Fibroblast of lung (primary cell): ENCODE measurements at places on chromosomes 1 and 21. TPM values are rescaled to one million over a fixed set of nuclear protein-coding genes. Genes with fewer than 3 reads are reported as not detected.

The MRPL39 gene
- 34.5 and 43.9 TPM in 2 replicates for total RNA-seq

The RNF2 gene
- total RNA-seq = 18.2 and 19.7 TPM in 2 replicates

The CTTNBP2NL gene
- total RNA-seq = 11.0 and 18.5 TPM in 2 replicates

The LORICRIN gene
- not detected in 2 replicates for total RNA-seq

DNA sequence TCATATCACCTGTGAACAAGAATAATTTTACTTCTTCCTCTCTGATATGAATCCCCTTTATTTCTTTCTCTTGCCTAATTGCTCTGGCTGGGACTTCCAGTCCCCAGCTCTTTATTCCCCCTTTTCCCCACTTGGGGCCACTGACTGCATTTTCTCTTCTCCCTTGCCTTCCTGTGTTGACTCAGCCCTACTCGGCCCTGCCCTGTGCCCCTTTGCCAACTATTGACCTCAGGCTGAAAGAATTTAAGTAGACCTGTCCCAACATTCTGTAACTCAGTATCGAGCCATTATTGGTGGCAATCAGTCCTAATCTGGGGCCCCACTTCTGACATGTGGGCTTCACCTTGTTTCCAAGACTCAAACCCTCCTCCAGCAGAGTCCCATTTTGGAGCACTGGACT lies 60.6 kb upstream of the STUM start:
- no peaks in the 10 kb centered on the region for H3K4me1 ChIP-seq
- H3K4me3 ChIP-seq = no peak overlapping the region
- H3K36me3 ChIP-seq = no peaks in the 10 kb centered on the region
- DNase-seq = no peak

- H3K27ac ChIP-seq = no peak overlapping the region
- no peak for DNase-seq
- no peaks in the 10 kb centered on the region for H3K4me1 ChIP-seq
- H3K4me3 ChIP-seq = no peak overlapping the region
- no peaks in the 10 kb centered on the region for H3K27me3 ChIP-seq
Measured at GRCh38 chr1:181783208-181783607, 278.3 kb downstream of the ZNF648 start.

DNA sequence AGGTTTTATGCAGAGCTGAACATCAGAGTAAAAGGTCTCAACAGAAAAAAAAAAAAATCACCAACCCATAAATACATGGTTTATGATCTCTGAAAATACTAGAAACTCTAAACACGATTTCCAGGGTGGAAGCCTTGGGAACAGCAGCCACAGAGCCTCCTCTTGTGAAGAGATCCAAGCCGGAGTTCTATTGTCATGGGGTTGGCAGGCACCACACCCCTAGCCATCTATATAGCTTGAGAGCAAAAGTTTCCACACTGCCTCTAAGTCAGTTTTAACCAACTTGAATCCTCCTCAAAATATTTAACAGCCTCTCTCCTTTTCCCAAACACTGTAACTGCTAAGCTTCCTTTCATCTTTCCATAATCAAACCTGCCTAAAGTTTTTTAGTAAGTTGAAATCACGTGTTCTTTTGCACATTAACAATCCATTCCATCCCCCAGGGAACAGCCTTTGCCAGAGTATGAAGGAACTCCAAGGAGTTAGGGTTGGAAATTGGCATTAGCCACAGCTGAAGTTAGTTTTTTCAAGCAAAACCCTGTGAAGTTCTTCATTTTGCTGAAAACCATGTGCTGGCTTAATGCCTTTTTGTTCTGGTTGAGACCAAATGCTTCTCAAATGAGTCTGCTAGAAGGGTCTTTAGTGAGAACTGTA lies 13.8 kb upstream of the SEC16B start:
- DNase-seq = no peak
- H3K27me3 ChIP-seq = no peaks in the 10 kb centered on the region
- no peaks in the 10 kb centered on the region for H3K4me1 ChIP-seq
- peak overlapping the region; percentile 18 for H3K27ac ChIP-seq
- H3K4me3 ChIP-seq = peak overlapping the region; percentile 8

- H3K4me1 ChIP-seq = no peaks in the 10 kb centered on the region
- no peaks in the 10 kb centered on the region for H3K27me3 ChIP-seq
Measured at GRCh38 chr1:41222496-41222895, 19.6 kb downstream of the SCMH1 start.

DNA sequence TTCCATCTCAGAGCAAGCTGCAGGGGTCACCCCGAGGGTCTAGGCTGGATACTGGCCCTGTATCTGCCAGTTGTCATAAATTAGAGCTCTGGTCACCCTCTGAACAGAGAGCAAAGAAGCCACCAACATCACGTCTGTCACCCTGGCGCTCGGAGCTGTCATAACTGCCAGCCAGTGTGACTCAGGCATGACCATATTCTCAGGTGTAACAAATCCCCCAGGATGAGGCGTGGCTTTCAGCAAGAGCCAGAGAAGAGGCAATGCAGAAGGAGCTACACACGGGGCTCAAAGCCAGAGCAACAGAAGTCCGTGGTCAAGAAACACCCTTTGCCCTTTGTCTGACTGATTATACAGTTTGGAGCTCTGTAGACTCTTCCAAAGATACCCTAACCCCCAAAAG lies 40.0 kb downstream of the PRAMEF20 start:
- H3K27me3 ChIP-seq = no peaks in the 10 kb centered on the region
- no peaks in the 10 kb centered on the region for H3K36me3 ChIP-seq
- H3K4me3 ChIP-seq = no peak overlapping the region
- no peak overlapping the region for H3K27ac ChIP-seq

DNA sequence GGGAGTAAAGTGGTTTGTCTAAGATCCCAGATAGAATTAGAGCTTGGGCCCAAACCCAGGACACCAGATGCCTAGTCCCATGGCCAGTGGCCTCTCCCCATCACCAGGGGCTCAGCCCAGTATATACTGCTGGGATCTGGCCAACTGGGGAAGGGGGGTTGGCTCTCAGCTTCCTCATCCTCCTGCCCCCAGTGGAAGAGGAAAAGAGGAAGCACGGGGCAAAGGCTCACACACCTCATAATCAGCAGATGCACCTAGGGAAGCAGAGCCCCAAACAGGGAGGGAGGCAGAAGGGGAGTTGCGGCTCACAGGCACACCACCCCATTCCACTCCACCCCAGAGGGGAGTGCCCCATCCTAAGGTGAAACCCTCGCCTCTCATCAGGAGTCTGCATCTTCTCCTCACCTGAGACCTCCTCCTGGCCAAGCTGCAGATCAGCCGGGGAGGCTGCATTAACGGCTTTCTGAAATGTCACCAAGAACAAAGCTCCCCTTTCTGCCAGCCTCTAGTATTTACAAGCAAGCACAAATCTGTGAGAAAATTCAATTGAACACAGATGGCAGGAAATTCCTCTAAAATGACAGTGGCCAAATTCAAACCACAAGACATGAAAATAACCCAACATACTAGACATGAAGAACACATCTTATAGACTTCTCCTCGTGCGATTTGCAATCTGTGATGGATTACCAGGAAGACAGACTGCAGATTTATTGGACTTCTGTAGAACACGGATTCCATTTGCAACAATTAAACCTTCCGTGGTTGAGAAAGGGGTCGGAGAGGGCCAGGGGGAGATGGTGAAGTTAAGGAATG lies 82.8 kb downstream of the GLIS1 start:
- H3K27me3 ChIP-seq = peaks cover 10% of the 10 kb centered on the region
- no peak overlapping the region for H3K27ac ChIP-seq
- no peaks in the 10 kb centered on the region for H3K36me3 ChIP-seq
- peaks cover 4% of the 10 kb centered on the region for H3K4me1 ChIP-seq
- H3K4me3 ChIP-seq = no peak overlapping the region
- peak; percentile 60 for DNase-seq

DNA sequence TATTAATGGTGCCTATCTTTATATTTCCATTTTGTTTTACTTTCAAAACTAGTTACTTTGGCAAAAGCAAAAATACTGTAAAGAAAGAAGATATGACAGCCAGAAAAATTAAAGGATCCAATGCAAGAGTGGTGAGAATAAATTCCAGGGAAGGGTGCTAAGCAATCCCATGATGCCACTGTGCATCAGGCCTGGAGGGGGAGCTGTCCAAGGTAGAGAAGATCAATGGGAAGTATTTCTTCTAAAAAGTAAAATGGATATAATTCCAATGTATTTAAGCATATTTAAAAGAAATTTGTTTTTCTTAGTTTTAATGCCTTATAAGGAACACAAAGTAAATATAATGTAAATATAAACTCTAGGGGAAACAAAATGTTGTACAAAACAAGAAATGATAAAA lies 1382.2 kb upstream of the B3GALT2 start:
- H3K4me1 ChIP-seq = no peaks in the 10 kb centered on the region
- no peaks in the 10 kb centered on the region for H3K27me3 ChIP-seq
- H3K27ac ChIP-seq = no peak overlapping the region

GRCh38 chr1:39288735-39289465 lies 84.4 kb downstream of the MACF1 start:
- DNase-seq = no peak
- no peak overlapping the region for H3K4me3 ChIP-seq
- H3K27ac ChIP-seq = no peak overlapping the region
- H3K36me3 ChIP-seq = peaks cover 23% of the 10 kb centered on the region

DNA sequence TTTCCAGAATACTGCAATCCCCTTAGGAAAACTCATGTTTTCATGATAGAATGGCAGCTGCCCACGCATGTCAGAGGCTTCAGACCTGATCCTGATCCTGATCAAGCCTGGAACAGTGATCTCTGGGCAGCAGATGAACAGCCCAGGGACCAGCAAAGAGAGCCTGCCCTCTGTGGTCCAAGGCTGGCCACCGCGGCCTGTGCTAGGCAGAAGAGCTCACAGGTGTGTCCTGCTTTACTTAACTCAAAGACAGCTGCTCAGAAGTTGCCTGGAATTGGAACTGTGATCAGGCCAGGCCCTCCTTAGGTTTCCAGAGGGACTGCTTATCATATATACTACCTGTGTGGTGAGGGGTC lies 21.2 kb upstream of the BCAR3 start:
- H3K27me3 ChIP-seq = no peaks in the 10 kb centered on the region
- H3K36me3 ChIP-seq = no peaks in the 10 kb centered on the region
- no peak for DNase-seq
- no peak overlapping the region for H3K4me3 ChIP-seq

DNA sequence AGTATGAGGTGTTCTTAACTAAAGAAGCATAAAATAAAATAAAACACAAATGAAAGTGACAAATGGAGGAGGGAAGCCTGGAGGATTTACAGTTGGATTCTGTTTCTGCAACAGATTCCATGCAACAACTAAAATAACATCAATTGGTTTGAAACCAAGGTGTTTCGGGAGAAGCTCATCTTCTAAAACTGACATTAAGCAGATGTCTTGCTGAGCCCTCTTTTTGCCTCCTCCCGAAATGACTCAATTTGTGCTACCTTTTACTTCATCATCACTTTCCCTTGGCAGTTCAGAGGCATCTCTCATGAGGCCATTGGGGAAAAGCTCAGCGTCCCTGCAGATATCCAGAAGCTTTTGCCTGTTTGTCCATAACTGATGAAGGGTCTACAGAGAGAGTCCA lies 121.6 kb upstream of the ADAR start:
- DNase-seq = no peak
- no peaks in the 10 kb centered on the region for H3K36me3 ChIP-seq
- H3K4me1 ChIP-seq = no peaks in the 10 kb centered on the region
- no peak overlapping the region for H3K27ac ChIP-seq
- no peaks in the 10 kb centered on the region for H3K27me3 ChIP-seq
- no peak overlapping the region for H3K4me3 ChIP-seq

- no peak overlapping the region for H3K4me3 ChIP-seq
- H3K27me3 ChIP-seq = no peaks in the 10 kb centered on the region
- H3K27ac ChIP-seq = no peak overlapping the region
Measured at GRCh38 chr1:219773775-219774174, 154.6 kb downstream of the SLC30A10 start.

- no peak for DNase-seq
- H3K27ac ChIP-seq = no peak overlapping the region
- no peaks in the 10 kb centered on the region for H3K36me3 ChIP-seq
- H3K4me3 ChIP-seq = no peak overlapping the region
- peaks cover 20% of the 10 kb centered on the region for H3K4me1 ChIP-seq
Measured at GRCh38 chr1:51265618-51266017, 29.5 kb downstream of the RNF11 start.

DNA sequence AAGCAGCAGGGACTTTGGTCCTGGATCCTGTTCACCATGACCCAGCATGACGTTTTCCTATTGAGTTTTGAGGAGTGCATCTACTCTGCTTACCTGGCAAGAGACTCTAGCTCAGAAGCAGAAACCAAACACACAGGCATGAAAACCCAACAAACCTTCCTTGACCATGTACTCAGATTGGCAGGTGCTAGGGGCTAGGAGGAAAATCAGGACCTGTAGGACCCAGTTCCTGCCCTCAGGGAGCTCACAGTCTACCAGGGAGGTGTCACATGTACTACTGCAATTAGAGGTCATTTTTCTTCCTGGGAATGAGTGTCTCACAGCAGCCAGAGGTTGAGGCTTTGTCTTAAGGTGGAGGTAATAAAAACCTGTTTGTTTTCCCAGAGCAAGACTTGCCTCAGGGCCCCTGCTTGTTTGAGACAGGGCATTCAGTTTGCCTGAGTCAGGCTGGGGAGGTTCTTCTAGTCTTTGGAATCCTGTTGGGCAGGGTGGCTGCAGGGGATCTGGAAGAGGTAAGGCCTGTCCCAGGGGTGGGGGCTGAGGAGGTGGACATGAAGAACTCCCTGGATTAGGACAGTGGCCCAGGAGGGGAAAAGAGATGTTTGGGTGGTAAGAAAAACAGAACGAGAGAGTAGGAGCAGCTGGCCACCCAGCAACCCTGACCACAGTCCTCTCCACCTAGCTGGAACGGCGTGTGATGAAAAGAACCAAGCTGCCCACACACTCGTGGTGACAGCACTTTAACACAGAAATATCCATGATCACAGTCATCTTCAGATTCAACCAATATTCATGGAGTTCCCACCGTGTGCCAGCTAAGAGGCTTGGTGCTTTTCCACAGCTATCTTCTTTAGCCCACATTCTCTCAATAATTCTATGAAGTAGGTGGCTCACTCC lies 30.8 kb downstream of the IER5 start:
- no peak overlapping the region for H3K27ac ChIP-seq
- H3K36me3 ChIP-seq = no peaks in the 10 kb centered on the region
- no peak for DNase-seq
- no peaks in the 10 kb centered on the region for H3K27me3 ChIP-seq

DNA sequence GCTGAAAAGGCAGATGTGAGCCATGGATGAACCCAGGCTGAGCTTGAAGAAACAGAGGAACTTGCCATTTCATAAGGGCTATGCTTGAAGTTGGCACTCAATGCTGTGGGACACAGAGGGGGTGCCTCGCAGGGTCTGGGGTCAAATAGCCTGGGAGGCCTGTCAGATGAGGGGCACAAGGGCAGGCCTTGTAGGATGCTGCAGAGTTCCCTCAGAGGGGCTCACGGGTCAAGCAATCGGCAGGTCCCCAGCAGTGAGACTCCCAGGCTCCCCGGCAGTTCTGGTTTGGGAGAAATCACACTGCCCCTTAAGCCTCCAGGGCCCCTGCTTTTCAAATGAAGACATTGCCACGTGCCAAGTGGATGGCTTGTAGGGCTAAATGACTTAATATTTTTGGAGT lies 116.7 kb upstream of the GRIK3 start:
- no peaks in the 10 kb centered on the region for H3K36me3 ChIP-seq
- no peaks in the 10 kb centered on the region for H3K27me3 ChIP-seq
- H3K27ac ChIP-seq = no peak overlapping the region

DNA sequence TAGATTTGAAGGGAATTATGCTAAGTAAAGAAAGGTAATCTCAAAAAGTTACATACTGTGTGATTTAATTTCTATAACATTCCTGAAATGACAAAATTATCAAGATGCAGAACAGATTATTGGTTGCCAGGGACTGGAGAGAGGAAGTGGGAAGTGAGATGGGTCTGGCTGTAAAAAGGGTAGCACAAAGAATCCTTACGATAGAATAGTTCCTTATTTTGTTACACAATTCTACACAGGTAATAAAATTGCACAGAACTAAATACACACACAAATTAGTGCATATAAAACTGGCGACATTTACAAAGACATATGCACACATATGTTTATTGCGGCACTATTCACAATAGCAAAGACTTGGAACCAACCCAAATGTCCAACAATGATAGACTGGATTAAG lies 33.5 kb downstream of the ZNF684 start:
- H3K36me3 ChIP-seq = no peaks in the 10 kb centered on the region
- no peak overlapping the region for H3K27ac ChIP-seq
